ENCODE measurements at places on chromosomes 7 and 10.

- DNase-seq = no peak
Measured at GRCh38 chr10:73117976-73118743, 7.9 kb downstream of the NUDT13 start.

DNA sequence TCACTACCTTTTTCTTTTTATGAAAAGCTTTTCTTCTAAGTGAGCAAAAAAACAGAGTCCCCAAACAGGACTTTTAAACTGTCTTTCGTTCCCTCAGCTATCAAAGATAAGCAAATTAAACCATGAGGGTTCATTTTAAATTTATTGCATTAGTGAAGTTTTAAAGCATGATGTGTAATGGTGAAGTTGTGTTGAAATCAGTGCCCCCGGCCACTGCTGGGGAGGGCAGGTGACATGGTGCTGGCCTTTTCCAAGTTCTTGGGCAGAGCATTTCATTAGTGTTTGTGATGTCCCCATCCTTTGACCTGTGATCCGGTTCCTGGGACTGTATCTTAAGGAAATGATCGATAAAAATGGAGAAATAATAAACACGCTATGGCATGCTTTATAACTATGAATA lies 96.0 kb downstream of the EEPD1 start:
- DNase-seq = no peak

DNA sequence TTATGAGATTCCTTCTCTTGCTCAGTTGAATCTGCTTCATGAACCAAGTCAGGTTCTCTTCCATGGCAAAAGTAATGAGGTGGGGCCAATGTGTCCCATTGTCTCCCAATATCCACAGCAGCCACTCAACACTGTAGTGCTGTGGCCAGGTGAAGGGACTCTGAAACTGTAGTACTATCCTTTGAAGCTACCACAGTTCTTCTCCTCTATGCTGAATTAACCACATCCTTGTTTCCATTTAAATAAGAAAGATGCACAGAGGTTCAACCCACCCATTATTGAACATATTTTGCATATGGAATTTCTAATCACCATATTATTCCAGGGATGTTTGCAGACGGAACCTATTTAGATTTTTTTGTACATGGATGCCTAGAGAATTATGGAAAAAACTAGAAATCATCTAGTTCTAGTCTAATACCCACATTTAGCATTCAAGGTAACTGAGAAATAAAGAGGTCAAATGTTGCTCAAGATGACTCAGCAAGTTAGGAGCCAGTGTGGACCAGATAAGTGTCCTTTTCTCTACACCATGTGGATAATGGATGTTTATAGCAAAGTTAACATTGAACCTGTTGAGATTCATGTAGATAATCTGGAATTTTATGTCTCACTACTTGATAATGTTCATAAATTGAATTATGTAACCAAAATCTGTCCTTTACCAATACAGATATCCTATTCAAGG lies 64.5 kb downstream of the LRRTM3 start:
- DNase-seq = no peak

DNA sequence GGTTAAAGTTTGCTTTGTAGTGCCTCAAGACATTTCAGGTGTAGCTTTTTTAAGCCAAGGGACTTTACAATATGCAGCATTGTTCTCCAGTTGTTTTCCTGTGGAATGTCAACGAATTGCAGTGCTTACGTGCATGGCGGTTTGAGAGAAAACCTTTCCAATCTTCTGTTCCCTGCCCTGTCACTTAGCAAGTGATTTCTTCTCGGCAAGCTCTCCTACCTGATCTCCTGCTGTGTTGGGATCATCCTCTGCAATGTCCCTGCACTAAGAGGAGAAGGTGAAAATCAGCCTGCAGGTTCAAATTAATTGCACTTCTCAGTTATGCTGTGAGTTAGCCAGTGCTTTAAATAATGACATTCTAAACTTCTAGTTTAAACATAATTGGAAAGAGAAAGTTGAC lies 197.6 kb upstream of the FZD1 start:
- DNase-seq = no peak

DNA sequence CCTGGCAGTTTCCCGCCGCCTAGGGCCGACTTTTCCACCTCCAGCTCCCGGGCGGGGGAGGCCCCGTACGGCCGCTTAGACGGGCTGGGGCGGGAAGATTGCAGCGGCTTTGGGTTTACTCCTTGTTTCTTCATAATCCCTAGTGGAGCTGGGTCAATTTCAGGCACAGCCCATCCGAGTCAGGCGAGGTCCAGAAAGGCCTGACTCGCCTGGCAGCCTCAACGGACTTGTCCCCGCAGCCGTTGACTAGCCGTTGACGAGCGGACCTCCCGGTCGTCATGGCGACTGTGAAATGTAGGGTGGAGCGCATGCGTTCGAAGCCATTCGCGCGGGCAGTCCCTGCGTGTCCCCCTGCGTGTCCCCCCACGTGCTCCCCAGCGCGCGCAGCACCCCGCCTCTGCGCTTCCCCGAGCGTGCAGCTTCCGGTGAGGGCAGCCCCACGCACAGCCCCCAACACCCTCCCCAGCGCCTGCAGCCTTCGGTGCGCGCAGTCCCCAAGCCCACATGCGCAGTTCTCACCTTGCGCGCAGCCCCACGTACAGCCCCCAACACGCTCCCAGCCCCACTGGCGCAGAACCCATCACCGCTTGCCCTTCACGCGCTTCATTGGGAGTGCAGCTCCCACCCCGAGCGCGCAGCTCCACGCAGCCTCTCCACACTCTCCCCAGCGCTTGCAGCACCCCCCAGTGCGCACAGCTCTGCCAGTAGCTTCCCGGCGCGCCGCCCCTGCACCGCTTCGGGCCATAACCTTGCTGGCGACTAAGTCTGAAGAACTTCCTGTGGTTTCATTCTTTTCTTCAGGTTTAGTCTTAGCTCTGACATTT lies 67.8 kb downstream of the TBX20 start:
- DNase-seq = peak; percentile 90
